Activated CD8-positive, alpha-beta memory T cell treated with anti-CD3 and anti-CD28 coated beads, Interleukin-2, amount 50 U/mL, for 48 hours (primary cell): ENCODE measurements at places on chromosomes 2 and 18.
A peak's percentile ranks its signal among the peaks of the same experiment; 100 is the strongest.

DNA sequence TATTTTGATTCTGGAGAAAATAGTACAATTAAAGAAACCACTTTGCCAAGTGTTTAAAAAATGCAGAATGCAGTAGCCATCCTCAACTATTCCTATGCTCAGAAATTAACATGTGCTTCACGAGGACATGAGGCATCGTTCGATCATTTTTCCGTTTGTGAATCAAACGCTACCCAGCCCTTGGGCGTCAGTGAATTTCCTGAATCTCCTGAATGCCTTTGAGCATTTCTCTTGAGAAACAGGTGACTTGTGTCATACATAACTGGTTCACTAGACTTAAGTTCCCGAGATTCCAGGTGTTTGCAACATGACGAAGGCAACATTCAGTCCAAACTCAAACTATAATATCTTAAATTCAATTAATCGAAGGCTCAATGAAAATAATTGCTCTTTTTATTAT, 110.0 kb upstream of the ALKAL2 start:
- DNase-seq: no peak

DNA sequence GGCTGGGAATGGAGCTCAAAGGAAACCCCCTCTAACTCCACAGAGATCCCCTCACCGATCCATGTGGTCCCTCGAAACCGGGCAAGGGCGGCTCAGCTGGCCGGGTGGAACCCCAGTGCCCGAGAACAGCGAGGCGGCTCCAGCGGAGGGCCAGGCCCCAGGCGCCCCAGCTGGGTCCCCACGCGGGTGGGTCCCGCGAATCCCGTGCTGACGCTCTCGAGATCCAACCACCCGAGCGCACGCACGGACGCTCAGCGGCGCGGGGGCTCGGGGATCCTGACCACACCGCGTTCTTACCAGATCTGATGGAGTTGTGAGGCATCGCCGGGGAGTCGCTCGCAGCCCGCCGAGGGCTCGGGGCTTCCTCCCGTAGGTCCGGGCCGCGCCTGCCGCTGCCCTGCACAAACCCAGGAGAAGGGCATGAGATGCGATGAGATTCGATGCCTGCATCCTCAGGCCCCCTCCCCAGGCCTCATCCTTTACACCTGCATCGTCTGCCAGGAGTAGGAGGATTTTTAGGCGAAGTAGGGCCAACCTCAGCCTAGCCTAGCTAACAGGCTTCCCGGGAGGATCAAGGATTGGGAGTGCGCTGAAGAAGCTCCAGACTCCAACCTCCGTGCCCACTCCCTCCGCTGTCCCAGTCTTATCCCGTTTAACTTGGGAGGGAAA, 514 bp downstream of the PAX8 start:
- no peak for DNase-seq

DNA sequence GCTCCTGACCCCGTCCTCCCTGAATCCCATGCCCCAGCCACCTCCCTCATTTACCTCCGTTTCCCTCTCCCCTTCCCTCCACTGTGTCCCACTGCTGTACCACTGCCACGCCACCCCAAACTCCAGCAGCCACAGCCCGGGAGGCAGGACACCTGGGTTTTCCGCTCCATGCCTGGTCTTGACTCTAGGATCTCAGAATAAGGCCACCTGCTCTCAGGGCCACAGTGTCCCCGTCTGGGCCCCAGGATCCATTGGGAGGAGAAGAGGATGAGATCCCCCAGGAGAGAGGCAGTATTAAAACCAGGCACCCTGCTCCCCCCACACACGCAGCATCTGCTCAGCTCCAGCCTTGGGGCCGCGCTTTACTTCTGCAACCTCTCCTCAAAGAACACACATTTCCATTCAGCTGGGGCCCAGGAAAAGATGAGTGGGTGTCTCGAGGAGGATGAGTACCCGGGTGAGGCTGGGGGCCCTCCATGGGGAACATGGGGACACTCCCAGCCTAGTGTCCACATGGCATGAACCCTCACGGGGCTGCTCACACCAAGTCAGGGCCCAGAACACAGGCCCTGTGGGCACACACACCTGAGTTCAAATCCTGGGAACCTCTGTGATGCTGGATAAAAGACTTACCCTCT, 32.8 kb upstream of the TNS1 start:
- peak; percentile 46 for DNase-seq

GRCh38 chr2:186060744-186061440, 322.3 kb downstream of the FSIP2 start:
- DNase-seq: no peak

GRCh38 chr2:174121175-174121574, 127.2 kb downstream of the OLA1 start:
- no peak for DNase-seq

DNA sequence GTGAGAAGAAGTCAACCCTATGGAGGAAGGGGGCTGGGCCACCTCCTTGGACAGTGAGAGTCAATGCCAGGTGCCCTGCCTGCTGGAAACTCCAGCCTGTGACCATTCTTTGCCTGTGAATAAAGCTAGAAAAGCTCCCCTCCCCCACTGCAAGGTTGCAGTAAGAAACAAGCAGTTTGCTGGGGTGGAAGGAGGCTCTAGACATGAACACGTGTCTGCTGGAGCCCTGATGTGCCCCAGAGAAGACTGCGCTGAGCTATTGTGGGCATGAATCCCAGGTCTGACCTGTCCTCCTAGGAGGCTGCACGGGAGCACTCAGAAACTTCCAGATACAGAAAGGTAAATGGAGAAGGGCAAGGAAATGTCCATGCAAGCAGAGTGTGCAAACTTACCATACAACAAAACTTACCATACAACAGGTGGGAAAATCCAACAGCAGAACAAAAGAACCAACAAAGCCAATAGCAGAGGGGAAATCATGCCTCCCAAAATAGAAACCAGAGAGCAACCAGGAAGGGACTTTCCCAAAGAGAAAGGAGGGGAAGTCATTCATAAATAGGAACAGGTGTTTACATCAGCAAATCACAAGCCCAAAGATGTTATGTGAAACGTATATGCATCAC, 278.7 kb downstream of the BCL2 start:
- DNase-seq: no peak

DNA sequence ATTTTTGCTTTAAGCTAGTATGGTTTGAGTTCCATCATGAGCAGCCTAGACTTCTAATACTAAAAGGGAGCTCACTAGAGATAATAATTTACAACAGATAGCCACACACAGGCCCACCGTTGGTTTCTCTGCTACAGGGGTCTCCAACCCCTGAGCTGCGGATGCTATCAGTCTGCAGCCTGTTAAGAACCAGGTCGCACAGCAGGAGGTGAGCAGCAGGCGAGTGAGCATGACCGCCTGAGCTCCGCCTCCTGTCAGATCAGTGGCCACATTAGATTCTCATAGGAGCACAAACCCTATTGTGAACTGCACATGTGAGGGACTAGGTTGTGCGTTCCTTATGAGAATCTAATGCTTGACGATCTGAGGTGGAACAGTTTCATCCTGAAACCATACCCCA, 150.6 kb downstream of the HRH4 start:
- DNase-seq: no peak

DNA sequence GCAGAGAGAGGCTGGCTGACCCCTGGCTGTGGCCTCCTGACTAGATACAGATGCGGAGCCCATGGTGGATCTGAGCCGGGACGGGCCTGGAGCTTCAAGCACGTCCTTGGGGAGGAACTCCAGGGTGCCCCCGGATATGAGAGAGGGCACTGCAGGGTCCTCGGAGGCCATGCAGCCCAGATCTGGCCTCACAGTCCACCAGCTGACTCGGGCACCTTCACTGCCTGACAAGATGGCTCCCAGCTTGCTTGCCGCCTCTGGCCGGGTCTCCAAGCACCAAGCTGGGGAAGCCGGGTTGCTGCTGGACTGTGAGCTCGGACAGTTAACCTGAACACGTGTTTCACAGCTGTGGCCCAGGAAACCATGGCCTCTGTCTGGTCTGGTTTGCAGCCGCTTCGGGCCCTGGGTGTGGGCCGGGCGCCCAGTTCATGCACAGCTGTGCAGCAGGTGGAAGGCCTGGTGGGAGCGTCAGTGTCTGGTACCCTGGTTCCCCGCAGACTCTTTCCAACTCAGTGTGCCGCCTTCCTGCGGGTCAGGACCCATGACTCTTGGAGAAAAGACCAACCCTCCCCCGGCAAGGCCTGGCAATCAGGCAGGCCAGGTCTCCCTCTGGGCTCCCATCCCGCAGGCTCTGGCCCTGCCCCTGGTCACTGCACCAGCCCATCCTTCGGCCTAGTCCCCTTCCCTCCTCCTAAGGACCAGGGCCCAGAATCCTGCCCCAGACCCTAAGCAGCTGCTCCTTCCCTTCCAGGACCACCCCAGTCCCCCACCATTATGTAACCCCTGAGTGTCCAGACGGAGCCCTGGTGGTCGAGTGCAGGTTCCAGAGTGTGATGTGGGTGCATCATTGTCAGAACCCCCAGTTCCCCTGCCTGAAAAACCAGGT, 74.6 kb upstream of the OTOS start:
- no peak for DNase-seq

DNA sequence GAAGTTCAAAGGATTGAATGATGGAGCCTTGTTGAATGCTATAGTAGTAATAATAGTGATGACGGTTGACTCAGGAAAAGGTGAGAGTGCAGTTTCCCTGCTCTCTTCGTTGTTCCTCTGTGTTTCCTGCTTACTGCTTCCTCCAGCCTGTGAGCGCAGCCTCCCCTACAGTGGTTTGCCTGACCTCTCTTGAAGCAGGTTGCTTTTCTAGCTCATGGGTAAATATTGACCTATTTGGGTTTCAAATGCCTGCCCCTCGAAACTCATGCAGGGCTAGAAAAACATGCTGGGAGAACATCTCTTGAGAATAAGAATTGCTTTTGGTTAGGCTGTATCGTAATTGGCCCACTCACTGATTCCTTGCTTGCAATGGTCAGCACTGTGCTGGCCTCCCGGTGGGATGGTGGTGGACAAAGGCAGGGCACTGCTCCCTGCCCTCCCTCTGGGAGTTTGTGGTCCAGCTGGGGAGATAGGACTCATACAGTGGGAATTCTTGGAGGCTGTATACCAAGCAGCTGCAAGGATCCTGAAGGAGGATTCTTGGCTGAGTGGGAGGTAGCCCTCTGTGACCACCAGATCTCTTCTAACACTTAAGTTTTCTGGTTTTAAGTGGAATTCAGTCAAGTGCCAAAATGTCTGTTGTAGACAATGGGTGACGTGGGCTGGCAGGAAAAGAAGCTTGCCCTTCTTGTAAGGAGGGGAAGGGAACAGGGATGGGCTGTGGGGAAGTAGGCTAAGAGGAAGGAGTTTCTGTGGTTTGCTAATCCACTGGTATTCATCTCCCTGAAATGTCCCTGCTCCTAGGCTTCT, 5.4 kb upstream of the RNF181 start:
- no peak for DNase-seq

DNA sequence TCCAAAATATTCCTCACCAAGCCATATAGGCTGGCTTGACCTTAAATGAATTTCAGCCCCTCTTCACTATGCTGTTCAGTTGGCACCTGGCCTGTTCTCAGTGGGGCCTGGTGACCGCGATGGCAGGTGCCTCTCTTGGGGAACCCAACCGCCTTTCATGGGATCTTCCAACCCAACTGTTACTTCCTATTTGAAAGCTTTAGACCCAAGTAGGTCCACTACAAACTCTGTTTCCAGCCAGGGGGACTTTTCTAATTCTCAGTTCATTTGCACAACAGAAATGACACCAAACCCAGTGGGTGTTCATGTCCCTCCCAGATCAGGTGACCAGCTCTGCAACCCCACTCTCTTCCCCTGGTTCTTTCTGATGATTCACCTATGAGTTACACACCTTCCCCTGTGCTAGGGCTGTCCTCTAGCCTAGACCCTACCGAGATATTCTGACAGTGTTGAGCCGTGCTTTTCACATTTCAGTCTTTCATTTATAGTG, 35.6 kb upstream of the NDUFV2 start:
- DNase-seq: no peak

GRCh38 chr2:127194447-127194846, 25.7 kb downstream of the CYP27C1 start:
- no peak for DNase-seq

DNA sequence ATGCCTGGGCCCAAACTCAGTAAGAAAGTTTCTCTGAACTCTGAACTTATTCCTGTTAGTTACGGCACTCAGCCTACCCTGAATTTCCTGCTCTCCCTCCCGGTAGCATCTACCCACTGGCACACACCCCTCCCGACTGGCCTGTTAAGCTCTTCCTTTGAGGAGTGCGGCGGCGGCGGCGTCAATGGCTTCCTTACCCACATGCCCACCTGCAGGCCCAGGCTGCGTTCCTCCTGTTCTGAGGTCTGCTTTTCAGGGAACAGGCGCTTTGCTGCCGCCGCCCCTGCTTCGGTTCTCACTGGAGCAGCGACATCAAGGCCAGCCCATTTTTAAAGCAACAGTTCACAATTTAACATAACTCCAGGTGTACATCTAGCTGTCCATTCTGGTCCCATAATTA, 432.4 kb downstream of the DCDC2C start:
- no peak for DNase-seq

- no peak for DNase-seq
These were observed 15.2 kb downstream of the SMAD2 start for GRCh38 chr18:47915229-47915628.

DNA sequence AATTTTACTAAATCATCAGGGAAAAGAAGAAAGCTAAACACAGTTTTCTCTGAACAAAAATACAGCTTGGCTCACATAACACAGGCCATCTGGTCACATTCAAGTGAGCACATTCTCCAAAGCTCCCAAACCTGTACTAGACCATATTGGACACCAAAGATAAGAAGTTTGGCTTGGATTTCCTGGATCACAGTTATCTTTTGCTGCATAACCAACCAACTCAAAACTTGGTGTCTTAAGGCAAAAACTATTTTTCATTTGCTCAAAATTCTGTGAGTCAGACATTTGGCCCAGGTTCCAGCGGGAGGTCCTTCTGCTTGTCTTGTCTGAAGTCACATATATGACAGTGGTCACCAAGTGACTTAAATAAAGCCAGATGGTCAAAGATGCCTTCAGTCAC, 83.2 kb downstream of the GYPC start:
- no peak for DNase-seq
